Large intestine (tissue), 12 donors: ENCODE measurements at places on chromosomes 5 and 9. TPM values are rescaled to one million over a fixed set of nuclear protein-coding genes. Genes with fewer than 3 reads are reported as not detected.

DNA sequence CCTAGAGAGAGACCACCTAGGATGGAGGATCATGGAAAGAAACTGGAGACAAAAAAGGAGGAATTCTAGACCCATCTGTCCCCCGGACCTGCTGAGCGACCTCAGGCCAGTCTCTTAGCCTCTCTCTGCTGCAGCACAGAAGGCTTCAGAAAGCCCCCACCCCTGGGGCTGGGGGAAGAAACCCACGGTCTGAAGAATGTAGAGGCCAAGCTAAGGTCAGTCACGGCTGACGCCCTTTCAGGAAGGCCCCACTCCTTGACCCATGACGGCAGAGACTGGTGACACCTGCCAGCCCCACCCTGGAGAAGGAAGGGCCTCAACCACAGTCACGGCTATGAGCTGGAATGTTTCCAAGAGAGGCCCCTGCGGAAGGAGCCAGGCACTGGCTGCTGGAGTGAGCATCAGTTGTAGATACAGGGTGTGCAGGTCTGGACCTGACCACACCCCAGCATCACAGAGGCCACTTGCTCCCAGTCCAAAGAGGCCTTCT lies 120.5 kb upstream of the BOD1 start:
- peak; percentile 97 for DNase-seq

DNA sequence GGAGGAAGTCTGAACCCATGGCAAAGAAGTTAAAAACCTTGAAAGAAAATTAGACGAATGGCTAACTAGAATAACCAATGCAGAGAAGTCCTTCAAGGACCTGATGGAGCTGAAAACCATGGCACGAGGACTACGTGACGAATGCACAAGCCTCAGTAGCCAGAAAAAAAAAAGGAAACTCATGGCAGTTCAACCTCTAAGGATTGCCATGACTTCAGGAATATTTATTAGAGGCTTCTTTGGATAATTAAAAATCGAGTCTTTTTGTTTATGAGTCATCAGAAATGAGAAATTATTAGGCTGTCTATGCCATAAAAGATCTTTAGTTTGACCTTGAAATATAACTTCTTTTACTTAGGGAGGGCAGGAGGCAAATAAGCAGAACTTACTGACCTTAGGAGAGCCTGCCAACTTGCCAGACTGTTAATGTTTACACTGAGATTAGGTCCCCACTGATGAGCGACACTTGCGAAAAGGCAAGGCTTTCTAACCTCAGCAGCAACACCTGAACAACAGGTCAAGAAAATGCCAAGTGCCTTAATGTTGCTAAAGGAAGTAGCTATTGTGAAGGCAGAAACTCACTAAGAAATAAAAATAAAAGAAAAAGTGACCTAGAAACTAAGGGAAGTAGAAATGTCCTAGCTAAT lies 55.2 kb upstream of the TUSC1 start:
- no peak for DNase-seq

The PLEKHG4B gene
- polyA plus RNA-seq, result 2.0 TPM

GRCh38 chr9:130699047-130699446 lies 5.5 kb downstream of the EXOSC2 start:
- DNase-seq, result no peak

DNA sequence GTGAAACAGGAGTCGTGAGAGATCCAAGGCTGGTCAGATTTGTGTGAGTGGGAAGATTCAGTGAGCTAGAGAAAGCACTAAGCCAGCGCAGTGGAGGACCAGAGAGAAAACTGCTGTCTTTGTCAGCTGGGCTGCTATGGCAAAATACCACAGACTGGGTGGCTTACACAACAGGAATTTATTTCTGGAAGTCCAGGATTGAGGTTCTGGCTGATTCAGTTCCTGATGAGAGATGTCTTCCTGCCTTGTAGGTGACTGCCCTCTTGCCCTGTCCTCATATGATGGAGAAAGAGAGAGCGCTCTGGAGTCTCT lies 24.2 kb upstream of the ANKRD33B start:
- no peak for DNase-seq

- no peak for DNase-seq
Measured at GRCh38 chr5:162544905-162545304, 477.3 kb downstream of the GABRG2 start.

The BDP1 gene
- 23.2 TPM for polyA plus RNA-seq

The LCN2 gene
- polyA plus RNA-seq, result 0.93 TPM

DNA sequence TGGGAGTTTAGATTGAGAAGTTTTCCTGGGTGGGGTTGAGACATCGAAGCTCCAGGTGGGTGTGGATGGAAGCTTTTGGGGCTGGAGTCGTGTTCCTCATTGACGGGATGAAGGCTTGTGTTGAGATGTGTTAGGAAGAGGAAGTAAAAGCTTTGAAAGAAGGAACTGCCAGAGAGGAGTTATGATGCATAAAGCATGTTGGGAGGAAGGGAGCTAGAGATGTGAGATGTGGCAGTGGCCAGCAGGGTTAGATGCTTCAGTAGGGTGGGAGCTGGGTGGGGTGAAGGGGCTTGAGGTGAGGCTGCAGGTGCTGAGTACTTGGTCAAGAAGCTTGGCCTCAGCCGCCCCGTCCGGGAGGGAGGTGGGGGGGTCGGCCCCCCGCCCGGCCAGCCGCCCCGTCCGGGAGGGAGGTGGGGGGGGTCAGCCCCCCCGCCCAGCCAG lies 56.7 kb downstream of the HSPA4 start:
- DNase-seq, result no peak

DNA sequence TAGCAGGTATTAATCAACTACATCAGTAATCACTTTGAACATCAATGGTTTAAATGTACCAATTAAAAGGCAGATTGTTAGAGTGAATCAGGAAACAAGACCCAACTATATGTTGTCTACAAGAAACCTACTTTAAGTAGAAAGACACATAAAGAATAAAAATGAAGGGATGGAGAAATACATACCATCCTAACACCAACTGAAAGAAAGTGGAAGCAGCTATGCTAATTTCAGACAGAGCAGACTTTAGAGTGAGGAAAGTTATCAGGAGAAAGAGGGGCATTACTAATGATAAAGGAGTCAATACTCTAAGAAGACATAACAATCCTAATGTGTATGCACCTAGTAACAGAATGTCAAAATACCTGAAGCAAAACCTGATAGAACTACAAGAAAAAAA lies 125.8 kb downstream of the NR6A1 start:
- DNase-seq, result no peak

GRCh38 chr5:137214446-137215189 lies 284.5 kb downstream of the SPOCK1 start:
- peak; percentile 7 for DNase-seq

The TGFBI gene
- polyA plus RNA-seq, result 99.6 TPM
